ENCODE measurements at places on chromosomes 2 and 18.

DNA sequence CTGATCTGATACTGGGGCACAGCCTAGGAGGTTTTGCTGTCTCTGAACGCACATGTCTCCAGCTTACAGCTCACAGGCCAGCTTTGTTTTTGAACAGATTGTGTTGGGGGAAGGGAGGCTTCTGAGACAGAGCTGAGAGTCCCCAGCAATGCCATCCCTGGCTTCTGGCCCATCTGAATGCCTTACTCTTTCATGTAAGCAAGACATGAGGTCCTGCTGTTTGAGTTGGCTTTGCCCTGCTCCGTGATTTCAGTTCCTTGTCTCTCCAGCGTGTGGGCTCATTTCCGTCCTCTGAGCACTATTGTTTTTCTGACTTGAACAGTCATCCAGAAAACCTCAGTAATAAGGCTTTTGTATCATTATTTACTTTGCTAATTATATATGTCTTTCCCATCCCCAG, 194.9 kb upstream of the TNP1 start:
- DNase-seq = no peak

DNA sequence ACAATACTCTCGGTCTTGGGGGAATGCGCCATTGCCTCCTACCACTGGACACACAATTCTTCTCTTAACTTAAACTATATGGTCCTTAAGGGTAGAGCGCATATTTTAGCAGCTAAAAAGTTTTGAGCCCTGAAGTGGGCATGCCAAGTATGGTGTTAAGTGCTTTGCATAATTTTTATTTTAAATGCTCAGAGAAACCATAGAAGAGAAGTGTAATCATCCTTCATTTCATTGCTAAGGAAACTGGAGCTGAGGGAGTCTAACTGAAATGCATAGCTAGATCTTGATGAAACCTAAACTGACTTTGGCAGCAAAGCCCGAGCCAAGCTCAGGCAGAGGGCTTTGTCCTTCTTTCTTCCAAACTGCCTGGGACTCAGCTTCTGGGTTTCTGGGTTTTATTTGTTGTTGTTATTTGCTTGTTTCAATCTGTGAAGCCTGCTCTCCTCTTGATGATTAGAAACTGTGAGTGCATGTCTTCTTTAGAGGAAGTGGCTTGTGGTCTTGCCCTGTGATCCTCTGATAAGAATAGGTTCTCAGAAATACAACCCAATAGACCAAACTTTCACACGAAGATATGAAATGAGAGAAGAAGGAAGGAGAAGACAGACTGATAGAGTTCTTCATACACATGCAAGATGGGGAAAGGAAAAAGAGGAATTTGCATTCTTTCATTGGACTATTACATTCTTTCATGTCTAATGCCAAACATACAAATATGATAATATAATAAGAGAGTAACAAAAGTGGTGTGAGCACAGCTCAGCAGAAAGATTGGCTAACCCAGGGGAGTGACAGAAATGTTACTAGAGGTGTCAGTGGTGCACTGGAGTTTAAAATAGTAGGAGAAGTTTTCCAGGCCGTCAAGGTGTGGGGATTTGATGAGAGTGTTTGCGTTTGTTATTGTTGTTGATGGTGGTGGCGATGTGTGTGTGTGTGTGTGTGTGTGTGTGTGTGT, 7.5 kb upstream of the RNF144A start:
- DNase-seq = no peak

DNA sequence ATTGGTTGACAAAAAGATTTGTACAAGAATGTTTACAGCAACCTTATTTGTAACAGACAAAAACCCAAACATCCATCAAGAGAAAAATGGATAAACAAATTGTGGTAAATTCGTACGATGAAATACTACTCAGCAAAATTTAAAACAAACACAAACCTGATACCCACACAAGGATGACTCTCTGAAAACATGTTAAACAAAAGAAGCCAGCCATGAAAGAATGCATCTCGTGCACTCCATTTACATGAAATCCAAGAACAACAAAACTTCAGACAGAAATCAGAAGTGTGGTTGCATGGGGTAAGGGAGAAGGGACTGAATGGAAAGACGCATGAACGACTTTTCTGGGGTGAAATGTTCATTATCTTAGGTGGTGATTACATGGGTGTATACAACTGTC, 93.4 kb downstream of the SLC25A12 start:
- DNase-seq = no peak

GRCh38 chr2:100248044-100248330, 74.3 kb downstream of the LONRF2 start:
- DNase-seq = no peak

- DNase-seq = no peak
Observed at GRCh38 chr18:54358495-54359040, 862 bp downstream of the C18orf54 start.

GRCh38 chr18:40109252-40110049, 1845.6 kb upstream of the PIK3C3 start:
- DNase-seq = no peak

DNA sequence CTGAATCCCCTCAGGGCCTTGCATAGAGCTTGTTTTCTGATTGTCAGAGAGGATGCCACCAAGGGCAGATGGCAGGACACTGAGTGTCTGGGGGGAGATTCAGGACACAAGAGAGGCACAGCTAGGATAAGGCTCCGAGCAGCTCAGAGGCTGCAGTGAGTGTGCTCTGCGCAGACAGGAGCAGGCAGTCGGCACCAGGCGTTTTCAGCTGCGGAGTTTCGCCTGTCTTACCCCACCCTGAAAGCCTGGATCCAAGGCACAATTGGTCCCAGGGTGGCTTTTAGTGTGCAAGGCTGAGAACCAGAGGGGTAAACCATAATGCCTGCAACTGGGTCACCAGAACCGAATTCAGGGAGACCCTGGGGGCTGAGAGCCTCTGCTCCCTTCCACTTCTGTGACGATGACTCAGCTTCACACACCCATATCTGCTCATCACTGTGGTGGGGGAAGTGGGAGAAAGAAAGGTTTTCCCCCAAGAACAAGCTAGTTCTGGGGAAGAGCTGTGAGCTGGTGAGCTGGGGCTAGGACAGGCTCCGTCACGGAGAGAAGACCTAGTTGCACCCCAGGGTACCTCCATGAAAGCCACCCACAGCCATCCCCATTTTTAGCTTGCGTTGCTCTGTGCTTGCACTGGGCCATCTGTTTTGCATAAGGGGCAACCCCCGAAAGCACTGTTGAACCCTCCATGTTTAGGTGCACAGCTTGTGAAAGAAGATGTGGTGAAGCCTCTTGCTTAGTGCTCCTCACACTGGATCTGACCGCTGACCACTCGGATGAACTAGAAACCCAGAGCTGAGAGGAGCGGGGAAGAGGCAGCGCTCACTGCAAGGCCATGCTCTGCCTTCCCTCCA, 173.7 kb downstream of the CELF4 start:
- DNase-seq = no peak

- DNase-seq = no peak
Observed at GRCh38 chr2:224401641-224402342, at the start of gene FAM124B. TSS of gene FAM124B (minus strand) at chr2:224402107. CDS start at chr2:224401768, 339 bp downstream.

GRCh38 chr2:7539077-7539476, 621.9 kb downstream of the RNF144A start:
- no peak for DNase-seq

DNA sequence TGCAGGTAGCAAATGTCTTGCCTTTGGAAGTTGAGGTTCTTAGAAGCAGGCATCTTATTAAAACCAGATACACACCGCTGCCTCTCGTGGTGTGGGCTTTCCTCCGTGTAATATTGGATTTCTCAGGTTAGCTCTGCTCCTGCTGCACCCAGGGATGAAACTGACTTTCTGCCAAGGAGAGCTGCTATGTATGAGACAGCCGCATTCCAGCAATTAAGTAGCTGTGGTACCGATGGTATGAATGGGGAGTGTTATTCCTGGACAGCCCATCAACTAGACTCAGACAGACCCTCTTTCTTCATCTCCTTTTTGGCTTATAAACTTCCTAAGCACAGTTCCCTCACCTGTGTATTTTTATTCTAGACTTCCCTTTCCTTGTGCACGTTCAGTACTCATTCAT, 6.8 kb upstream of the EHD3 start:
- DNase-seq = no peak

DNA sequence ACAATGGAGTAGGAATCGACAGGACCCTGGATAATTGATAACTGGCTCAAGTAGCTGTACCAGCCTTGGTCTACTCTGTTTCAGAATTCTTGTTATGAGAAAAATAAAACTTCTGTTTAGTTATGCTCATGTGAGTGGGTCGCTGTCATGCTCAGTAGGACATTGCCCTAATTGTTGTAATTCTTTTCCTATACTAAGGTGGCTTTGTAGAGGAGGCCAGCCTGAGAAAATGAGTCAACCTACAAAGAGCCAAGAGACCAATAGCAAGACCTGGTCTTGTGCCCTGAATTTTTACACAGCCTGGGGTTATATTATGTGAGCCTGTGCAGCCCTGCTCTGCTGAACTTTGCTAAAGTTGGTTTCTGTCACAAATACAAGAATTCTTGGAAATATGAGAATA, 238.4 kb downstream of the MEIS1 start:
- DNase-seq = no peak

DNA sequence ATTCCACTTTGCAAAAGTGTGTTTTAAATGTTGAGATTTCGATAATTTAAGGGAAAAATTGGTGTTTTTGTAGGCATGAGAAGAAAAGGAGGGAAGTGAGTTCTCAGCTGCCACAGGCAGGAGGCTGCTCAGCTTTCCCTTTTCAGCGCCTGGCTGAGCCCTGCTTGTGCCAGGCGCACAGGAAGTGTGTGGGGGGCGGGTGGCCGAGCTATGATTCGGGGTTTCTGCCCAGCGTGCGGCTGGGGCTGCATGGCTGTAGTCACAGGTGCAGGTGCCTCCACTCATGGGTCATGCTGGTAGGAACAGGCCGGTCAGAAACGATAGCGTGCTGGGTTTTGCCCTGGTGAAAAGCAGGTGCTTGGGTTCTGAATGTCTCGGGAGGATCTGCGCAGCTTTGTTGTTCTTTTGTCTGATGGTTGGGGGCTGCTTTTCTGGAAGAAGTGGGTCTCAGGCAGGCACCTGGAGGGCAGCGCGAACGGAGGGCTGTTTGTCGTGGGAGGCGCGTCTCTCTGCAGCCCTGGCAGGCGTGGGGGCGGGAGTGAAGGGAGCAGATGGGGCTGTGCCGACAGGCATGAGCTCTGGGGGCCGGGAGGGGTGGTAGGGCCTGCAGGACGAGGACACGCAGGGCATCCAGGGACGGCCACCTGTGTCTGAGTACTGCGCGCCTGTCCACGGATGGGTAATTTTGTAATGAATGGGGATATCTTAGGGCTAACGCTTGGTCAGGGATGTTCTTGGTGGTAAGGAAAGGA, 2.1 kb downstream of the KCNG2 start:
- no peak for DNase-seq

- no peak for DNase-seq
Observed at GRCh38 chr18:10361660-10362059, 92.8 kb upstream of the APCDD1 start.
